ENCODE measurements at places on chromosomes 6 and 20.

GRCh38 chr20:6740096-6740495 lies 27.4 kb upstream of the BMP2 start:
- no peak for DNase-seq

- no peak for DNase-seq
These were observed 43.9 kb upstream of the CLIC5 start for GRCh38 chr6:46059608-46060007.

DNA sequence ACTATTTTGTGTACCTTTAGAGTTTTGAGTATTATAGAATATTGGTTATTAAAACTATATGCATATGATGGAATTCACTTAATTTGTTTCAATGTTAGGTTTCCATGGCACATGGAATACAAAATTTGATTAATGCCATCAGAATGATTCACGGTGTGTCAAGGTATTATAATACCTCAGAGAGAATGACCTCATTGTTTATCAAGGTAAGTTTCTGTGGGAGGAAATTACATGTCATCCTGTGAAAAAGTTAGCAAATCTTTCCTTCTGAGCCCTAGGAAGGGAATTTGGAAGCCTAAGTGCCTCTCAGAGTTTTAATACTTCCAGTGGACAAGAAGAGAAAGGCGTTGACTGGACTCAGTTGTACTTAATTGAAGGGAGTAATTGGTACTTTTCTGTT lies 40.8 kb downstream of the DNAH8 start:
- DNase-seq = no peak

GRCh38 chr6:131765804-131766135 lies 42.0 kb upstream of the ENPP1 start:
- no peak for DNase-seq

DNA sequence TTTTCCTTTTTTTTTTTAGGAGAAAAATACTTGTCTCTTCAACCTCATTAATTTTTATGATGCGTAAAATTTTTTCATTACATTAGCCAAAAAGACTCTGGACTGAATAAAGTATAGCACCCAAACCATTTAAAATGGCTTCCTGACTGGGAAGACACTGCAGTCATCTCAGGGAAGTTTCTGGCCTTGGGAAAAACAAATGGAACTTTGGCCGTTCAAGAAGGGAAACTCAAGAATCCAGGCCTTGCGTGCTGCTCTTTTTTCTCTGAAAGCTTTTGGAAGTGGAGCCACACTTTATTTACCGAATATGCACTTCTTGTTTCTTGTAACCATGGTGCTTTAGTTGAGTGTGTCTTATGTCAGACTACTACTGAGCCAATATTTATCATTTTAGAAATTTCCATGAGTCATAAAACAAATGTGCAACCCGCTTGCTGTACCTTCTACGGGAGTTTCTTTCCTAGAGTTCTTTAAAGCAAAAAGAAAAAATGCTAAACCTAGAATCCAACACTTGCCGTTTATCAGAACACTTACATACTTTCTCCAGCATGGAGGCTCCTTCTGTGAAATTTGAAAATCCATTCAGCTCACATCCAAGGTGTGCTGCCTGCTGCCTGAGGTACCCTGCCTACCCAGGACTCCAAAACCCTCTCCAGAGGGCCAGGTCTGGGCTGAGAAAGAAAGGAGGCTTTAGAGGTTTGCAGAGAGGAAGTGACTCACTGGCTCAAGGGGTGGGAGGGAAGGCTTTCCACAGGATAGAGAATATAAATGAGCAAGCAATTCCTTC lies 11.5 kb upstream of the DSTN start:
- DNase-seq = peak; percentile 43

DNA sequence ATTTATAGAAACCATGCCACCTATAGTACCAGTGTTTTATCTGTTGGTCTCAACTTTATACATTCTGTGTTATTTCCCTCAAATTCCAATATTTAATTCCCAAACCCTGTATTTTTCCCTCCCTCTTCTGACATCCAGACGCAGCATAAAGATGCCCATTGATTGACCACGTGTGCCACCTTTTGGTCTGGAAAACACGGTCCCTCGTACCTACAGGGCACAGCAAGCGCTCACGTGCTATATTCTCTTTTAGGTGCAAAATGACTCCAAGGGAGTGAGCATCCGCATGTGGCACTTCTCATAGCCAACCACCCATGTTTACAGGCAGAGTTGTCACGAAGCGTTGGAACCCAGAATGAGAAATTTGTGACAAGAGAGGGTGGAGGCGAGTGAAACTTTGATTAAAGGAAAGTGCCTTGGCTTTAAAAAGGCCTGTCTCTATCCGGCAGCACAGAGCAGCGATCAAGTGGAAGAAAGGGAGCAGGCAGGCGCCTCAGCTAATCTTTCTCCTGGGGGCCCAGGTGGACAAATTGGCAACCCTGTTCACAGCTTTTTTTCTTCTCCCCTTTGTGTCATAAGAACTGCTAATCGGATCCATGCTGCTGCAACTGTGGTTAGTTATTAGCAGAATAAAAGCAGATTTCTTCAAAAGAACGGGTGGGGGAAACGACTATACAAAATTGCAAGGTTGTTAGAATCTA lies 225.9 kb downstream of the TMEM242 start:
- no peak for DNase-seq

DNA sequence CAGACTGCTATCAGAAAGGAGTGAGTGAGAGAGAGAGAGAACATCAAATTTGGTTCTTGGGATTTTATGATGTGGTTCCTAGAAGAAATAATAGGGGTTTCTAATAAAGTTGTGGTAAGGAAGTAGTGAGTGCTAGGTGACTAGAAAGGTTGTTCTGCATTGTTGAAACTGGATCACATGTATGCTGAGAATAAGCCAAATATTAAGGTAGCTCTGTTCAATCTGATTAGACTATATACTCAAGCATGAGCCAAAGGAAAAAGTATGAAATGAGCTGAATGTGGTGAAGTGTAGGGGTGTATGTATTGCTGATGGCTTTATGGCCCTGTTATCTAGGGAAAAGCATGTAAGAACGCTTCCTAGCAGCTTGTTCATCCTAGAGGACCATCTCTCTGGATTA lies 63.0 kb upstream of the IMPG1 start:
- DNase-seq = no peak

DNA sequence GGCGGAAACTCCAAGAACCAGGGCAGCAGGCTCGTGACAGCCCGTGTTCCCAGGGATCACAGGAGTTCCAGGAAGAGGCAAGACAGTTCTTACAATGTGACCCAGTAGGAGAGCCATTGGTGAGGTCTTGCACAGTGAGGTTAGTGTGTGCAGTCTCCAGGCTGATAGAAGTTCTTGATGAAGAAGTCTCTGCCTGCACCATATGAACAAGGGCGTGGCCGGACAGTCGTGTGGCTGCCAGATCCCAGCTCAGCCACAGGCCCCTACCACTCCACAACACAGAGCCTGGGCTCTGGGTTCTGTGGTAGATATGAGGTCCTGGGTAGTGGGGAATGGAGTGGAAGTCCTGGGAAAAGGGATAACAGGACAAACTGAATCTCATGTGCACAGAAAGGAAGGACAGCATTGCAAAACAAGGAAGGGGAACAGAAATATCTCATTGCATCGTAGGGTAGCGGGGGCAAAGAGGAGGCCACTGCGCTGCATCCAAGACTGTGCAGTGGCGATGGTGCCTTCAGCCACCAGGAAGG lies 65.2 kb downstream of the STX11 start:
- DNase-seq = peak; percentile 35

DNA sequence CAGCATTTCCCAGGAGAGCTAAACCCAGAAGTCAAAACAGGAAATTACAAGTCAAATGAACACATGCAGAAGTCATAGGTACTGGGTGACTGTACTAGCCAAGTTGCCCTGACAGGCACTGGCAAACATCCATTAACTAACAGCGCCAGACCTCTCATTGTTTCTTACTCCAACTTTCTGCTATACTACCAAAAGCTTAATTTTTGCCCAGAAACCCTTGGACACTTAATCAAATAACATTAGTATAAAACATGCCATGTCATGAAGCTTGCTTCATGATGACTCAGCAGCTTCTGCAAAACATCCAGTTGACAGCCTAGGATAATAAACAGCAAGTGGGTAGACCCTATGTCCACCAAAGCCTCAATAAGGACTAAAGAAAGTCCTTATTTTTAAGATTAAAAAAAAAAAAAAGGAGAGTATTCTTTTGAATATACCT lies 3.5 kb downstream of the NUP153 start:
- no peak for DNase-seq

- DNase-seq = peak; percentile 19
These were observed 26.5 kb upstream of the BTBD3 start for GRCh38 chr20:11891077-11891775.

DNA sequence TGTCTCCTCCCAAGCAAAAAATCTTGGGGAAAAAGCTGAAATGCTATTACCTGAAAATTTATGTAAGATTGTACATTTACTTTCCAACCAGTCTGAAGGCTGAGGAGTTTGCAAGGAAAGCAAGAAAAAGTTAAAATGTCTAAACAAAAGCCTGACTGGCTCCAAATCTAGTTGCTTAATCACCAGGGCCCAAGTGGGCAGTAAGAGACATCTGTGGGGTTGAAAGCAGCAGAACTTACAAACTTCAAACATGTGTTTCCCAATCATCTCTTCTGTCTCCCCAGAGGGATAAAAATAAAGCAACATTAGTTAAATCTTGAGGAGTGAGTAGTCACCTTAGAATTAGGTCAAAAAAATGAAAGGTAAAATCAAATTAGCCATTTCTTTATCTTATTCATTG lies 98.6 kb downstream of the OGFRL1 start:
- no peak for DNase-seq

GRCh38 chr6:64580346-64580745 lies 944.7 kb downstream of the PHF3 start:
- no peak for DNase-seq

DNA sequence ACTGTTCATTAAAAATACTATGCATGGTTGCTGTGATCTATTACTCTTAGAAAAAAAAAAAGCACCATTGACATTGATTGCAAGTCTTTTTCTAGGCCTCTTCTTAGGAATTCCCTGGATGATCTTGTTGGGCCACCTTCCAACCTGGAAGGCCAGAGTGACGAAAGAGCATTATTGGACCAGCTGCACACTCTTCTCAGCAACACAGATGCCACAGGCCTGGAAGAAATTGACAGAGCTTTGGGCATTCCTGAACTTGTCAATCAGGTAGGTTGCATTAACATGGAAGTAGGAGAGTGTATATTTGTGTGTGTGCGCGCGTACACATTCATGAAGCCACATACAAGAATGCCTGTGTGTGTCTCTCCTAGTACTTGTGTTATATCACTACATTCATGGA lies 140.4 kb downstream of the NCOA3 start:
- DNase-seq = no peak

DNA sequence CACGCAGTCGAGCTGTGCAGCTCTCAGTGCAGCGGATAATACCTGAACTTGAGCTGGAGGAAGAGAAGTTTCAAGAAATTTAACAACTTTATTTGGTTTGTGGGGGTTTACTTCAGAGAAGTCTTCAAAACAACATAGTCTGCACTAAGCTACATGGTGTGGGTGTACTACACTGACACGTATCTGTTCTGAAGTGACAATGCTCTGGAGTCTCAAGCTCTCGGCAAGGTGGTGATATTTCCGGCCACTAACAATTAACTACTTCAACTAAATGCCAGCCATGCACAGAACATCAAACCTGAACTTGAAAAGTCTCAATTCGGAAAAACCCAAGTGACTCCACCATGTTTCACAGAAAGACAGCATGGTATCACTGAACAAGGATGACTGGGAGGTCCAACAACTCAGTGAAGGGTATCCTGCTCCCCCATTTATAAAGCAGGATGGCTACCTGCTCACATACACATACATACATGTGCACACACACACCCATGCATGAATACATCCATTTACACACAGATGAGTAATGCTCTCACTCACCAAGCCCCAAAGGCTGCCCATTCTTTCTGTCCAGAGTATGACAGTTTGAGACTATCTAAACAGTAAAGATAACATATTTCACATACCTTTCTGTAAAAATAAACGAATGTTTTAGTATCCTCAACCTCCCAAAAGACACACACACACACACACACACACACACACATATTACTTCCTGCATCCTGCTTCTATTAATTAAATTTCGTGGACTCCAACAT lies 15.4 kb upstream of the ANKRD60 start:
- no peak for DNase-seq

DNA sequence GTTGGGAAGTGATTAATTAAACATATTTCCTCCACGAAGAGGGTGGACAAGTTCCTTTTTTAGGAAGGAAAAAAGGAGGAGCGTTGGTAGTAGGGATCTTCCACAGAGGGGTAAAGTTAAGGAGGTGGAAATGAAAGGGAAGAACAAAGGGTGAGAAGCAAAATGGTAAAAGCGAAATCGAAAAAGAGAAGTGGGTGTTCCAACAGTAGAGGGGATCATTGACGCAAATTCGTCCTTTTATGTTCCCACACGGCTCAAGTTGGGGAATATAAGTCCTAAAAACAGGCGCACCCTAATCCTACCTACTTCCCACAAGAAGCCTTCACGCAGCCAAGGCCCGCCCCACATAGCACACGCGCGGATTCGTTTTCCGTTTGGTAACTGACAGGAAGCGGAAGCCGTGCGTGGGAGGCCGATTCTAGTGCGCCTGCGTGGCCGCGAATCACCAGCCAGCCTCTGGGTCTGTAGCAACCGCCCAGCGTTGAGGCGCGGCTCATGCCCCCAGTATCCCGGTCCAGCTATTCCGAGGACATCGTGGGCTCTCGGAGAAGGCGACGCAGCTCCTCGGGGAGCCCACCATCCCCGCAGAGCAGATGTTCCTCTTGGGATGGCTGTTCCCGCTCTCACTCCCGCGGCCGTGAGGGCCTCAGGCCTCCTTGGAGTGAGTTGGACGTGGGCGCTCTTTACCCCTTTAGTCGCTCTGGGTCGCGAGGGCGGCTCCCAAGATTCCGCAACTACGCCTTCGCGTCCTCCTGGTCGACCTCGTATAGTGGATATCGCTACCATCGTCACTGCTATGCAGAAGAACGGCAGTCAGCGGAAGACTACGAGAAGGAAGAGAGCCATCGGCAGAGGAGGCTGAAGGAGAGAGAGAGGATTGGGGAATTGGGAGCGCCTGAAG lies at the start of gene NKAPL:
NKAPL (plus strand) TSS at position 421 of the 901 bp plus-strand sequence; CDS start at position 496, 75 bp downstream.
- peak; percentile 62 for DNase-seq

DNA sequence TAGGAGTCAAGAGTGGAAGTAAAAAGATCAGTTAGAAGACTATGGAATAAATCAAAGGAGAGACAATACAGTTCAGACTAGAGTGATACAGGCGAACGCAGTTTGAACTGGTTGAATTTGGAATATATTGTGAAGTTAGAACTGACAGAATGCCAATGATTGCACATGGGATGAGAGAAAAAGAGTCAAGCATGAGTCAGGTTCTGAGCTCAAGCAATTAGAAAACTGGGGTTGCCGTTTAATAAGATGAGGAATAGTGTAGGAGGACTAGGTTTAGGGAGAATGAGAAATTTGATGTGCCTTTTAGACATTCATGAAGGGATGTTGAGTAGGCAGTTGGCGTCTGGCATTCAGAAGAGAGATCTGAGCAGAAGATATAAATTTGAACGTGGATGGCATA lies 8.0 kb downstream of the RNF217 start:
- no peak for DNase-seq

GRCh38 chr20:11020712-11021111 lies 346.9 kb upstream of the JAG1 start:
- DNase-seq = no peak

- DNase-seq = no peak
These were observed 11.5 kb downstream of the PYGB start for GRCh38 chr20:25259358-25259757.

GRCh38 chr6:96909811-96910210 lies 12.1 kb upstream of the NDUFAF4 start:
- DNase-seq = no peak

Data from activated CD4-positive, alpha-beta T cell treated with anti-CD3 and anti-CD28 coated beads, Interleukin-2, amount 50 U/mL, for 48 hours (primary cell).